Dermis microvascular lymphatic vessel endothelial cell (primary cell): ENCODE measurements at places on chromosomes 16 and 17.

GRCh38 chr16:3759736-3760135 is 42.4 kb upstream of the TRAP1 start:
- no peak for DNase-seq

DNA sequence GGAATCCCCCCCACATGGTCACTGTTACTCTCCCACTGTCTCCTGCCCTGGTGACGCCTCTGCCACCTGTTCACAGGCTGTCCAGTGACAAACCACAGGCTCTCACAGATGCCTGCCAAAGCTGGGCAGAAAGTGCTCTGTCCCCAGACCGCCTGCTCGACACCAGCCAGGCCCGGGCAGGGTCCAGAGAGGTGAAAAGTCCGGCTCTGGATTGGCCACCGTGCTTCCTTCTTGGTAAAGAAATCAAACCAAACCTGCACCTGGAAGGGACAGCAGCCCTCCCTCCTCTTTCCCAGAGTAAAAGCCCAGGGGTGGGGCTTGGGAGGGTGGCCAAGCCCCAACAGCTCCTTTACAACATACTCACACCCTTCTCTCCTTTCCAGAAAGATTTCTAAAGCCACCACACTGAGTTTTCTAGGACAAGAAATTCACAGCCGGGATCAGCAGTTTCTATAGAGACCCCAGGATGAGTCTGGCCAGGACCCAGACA is 6.2 kb downstream of the PCGF2 start:
- DNase-seq: no peak

DNA sequence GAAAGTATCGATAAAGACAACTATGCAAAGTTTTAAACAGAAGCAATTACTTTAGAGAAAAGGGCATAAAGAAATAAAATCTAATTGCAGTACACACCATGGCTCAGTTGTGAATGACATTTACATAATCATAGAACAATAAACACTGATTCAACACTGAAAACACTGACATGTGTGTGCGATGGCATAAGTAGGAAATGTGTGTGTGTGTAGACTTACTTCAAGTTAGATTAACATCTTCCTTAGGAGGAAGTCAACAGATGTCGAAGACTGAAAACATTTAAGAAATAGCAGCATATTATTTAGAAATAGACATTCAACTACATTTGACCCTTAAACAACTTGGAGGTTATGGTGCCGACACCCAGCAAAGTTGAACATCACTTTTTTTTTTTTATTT is 172.4 kb downstream of the STX8 start:
- DNase-seq: no peak

DNA sequence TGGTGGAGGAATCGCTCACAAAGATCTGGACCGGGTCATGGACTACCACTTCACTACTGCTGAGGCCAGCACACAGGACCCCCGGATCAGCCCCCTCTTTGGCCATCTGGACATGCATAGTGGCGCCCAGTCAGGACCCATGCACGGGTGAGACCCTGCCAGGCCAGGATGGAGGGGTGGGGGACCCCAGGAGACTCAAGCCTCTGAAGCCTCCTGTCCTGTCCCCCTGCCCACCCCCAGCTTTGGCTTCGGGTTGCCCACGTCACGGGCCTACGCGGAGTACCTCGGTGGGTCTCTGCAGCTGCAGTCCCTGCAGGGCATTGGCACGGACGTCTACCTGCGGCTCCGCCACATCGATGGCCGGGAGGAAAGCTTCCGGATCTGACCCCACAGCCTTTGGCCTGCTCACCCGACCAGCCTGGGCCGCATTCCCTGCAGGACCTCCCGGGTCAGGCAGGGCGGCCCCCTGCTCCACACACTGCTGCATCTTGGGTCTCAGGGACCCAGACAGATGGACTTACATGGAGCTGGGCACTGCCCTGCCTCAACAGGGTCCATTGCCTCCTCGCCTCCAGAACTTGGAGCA is 3.8 kb downstream of the BCKDK start:
- no peak for DNase-seq

- DNase-seq: no peak
Observed at GRCh38 chr17:65487161-65487560, 74.3 kb downstream of the AXIN2 start.

- no peak for DNase-seq
Observed at GRCh38 chr16:81519301-81520150, 74.9 kb downstream of the CMIP start.

DNA sequence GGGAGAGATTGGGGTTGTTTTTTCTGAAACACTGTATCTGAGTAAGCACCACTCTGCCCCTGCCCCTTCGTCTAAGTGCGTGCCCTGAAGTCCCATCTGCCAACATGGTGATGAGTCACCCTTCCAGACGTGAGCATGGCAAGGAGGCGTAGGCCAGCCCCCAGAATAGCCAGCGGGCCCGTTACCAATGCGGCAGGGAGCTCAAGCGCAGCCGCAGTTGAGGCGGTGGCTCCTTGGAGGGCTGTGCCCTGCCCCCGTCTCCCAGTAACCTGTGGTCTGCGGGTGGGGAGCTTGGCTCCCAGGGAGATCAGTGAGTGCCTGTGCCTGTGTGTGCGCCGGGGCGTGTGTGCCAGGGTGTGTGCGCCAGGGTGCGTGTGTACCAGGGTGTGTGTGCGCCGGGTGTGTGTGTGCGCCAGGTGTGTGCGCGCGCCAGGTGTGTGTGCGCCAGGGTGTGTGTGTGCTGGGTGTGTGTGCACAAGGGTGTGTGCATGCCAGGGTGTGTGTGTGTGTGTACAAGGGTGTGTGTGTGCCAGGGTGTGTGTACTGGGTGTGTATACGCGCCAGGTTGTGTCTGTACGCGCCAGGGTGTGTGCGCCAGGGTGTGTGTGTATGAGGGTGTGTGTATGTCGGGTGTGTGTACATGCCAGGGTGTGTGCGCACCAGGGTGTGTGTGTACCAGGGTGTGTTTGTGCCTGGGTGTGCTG is 98.6 kb upstream of the CHMP6 start:
- DNase-seq: no peak

DNA sequence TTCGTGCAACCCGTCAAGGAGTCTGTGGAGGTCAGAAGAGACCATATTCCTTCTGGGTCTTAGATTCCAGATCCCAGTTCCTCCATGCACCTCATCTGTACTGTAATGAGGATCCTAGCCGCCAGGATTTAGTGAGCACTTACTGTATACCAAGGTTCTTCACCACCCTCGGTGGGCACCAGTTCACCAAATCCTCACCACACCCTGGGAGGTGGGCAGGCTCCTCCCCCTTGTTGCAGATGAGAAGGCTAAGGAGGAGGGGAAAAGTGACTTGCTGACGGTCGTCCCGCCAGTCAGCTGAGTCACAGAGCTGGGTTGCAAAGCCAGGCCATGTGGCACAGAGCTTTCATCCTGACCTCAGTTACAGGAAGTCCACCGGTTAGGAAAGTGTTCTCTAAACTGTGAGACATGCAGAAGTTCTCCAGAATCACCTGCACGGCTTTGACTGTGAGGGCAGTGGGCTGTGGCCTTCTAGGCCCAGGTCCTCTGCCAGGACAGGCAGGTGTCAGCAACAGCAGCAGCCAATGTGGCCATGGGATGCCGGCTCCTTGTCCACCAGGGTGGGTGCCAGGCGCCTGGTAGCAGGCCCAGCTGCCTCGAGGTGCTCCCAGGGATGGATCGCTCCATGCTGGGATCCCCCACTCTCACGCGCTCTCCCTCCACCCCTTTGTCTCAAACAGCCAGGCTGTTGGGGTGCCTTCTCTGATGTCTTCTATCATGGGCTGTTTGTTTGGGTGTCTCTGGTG is 240.3 kb upstream of the GSE1 start:
- peak; percentile 38 for DNase-seq

GRCh38 chr17:81094509-81095382 is 59.8 kb downstream of the BAIAP2 start:
- DNase-seq: no peak

DNA sequence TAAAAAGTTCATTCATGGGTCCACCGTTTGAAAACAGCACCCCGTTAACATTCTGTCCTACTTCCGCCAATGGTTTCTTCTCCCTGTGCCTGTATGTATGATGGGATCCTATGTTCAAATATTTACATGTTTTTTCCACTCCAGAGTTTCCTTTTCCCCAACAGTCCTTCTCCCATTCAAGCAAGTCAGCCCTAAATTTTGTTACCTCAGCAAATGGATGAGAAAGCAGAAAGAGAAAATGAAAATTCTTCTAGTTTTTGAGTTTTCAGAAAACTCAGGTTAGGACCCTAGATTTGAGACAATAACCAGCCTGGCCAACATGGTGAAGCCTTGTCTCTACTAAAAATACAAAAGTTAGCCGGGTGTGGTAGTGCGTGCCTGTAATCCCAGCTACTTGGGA is 3.5 kb upstream of the ERN2 start:
- DNase-seq: no peak

- no peak for DNase-seq
Observed at GRCh38 chr16:71258372-71258771, 27.9 kb upstream of the HYDIN start.

DNA sequence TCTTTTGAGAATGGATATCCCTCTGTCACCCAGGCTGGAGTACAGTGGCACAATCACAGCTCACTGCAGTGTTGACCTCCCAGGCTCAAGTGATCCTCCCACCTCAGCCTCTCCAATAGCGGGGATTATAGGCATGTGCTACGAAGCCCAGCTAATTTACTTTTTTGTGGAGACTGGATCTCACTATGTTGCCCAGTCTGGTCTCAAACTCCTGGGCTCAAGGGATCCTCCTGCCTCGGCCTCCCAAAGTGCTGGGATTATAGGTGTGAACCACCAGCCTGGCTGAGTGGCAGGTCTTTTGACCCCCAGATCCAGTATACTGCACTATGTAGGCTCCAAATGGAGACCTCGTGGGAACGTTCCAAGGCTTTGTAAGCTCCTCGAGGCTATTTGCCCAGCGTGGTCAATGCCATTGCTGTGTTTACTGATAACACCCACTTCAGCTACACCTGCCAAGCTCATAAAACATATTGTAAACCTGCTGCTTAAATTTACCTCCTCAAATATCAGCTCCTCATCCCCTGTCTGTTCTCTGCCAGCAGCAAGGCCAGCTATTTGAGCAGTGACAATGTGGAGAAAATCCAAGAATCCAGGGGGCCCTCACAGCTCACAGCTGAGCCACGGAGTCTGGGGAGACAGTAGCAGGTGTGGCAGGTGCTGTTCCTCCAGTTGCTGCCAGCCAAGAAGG is 16.2 kb upstream of the KIFC3 start:
- DNase-seq: no peak

DNA sequence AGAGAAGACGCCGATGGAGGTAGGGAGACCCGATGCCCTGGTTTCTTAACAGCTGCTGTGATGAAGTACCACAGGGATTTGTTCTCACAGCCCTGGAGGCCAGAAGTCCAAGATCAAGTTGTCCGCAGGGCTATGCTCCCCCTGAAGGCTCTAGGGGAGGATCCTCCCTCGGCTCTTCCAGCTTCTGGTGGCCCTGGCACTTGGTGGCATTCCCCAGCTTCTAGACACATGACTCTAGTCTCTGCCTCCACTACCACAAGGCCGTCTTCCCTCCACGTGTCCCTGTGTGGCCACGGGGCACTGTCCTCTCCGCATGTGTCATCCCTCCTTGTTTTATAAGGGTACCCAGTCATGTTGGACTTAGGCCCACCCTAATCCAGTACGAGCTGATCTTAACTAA is 375.2 kb downstream of the SLC39A11 start:
- DNase-seq: no peak

DNA sequence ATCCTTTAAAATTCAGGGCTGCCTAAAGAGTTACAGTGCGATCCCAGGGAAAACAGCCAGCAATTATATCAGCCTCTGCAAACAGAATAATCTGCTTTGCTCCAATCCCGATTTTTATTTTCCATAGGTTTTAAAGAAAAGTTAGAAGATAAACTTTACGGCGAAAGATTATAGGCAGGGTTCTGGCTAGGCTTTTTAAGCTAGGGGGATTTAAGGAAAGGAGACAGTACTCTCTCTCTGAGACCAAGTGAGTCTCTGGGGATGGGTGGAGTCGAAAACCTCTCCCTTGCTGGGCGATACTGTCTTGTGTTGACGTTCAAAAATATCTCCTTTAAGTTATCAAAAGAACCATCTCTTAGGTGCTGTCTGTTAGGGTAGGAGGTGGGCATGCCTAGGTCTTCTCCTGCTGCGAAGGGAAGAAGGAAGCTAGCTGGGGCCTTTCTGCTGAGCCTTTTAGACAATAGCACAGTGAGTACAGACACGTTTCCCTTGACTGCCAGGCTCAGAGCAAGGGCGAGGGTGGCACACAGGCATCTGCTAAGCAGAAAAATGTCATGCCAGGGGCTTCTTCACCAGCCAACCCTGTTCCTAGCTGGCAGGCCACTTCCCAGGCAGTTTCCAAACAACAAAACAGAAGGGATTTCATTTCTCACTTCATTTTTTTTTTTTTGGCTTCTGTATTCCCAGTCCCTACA is 167.9 kb upstream of the MAF start:
- no peak for DNase-seq

DNA sequence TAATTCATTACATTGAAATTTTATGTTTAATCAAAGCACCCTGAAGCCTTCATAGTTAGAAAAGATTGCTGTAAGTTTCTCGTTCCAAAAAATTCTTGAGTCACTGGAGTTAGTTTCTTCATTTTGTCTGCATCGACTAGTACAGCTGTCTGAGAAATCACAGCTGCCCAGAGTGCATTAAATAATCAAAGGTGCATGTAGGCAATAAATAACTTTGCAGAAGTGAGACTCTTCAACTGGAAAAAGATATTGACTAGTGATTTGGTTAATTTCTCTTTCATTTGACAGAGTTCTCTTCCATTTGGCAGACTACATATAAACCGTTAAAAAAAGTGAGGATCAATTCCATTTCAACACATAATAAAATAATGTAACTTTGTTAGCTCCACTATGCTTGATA is 234.0 kb downstream of the CNTNAP4 start:
- DNase-seq: no peak

DNA sequence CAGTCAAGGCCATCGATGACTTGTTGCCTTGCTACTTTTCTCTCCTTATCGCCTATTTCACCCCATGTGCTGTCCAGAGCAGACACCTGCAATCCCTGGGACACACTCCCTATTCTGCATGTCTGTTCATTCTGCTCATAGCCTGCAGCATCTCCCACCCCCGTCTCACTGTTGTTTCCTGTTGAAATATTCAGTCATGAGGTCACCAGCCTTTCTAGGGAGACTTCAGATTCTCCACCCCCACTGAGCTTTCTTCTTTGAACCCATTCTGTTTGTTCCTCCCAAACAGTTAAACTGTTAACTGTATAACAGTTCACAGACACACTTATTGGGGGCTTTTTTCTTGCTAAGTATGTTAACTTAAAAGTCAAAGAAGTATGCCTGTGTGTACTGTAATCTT is 94.4 kb downstream of the AATF start:
- peak; percentile 8 for DNase-seq

DNA sequence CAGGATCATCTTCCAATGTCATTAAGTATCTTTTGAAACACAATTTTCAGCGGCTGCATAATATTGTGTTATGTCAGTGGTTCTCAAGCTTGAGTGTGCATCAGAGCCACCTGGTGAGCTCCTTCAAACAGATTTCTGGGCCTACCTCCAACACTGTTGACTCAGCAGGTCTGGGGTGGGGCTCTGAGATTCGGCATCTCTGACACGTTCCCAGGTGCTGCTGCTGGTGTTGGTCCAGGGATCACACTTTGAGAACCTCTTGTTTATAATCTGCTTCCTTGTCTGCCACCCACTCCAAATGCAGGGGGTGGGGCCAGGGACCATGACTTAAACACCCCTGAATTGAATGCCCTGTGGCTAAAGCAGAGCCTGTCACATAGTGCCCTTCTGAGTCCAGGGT is 73.8 kb upstream of the HNF1B start:
- no peak for DNase-seq
